ENCODE measurements at places on chromosomes 11 and 22. TPM values are rescaled to one million over a fixed set of nuclear protein-coding genes. Genes with fewer than 3 reads are reported as not detected.

DNA sequence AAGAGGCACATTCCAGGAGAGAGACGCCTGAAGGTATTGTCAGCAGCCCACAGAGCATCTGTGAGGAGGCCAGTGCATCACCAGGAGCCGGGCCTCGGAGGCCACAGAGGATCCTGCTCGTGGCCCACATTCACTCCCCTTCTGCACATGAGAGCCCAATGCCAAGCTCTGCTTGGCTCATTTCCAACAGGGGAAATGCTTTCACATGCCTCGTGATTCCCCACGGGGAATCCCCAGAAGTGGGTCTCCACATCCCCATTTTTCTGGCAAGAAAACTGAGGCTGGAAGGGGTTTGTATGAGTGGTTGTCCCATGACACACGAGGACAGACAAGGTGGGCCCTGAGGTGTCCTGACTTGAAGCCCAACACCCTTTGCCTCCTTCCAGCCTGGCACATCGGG, 34.4 kb downstream of the TP53I11 start:
- no peak overlapping the region for H3K4me3 ChIP-seq
- no peaks in the 10 kb centered on the region for H3K27me3 ChIP-seq

The SC5D gene
- 79.1 TPM for total RNA-seq

DNA sequence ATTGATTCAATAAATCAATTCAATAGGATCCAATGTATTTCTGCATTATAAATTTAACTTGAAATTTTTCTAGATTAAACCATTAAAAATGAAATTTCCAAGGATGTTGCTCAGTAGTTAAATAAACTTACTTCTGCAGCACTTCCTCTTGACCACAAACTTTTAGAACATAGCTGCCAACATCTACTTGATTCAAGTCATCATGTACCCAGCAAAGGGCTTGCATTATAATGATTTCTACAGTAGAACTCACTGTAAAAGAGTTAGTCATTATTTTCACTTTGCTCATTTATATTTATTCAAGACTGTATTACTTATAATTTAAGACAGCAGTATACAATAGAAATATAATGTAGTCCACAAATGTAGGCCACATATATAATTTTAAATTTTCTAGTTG, 59.2 kb downstream of the PIK3C2A start:
- H3K36me3 ChIP-seq, result no peaks in the 10 kb centered on the region
- H3K27me3 ChIP-seq, result no peaks in the 10 kb centered on the region
- no peak overlapping the region for H3K27ac ChIP-seq
- no peak overlapping the region for H3K4me3 ChIP-seq
- no peaks in the 10 kb centered on the region for H3K4me1 ChIP-seq
- no peak for DNase-seq

DNA sequence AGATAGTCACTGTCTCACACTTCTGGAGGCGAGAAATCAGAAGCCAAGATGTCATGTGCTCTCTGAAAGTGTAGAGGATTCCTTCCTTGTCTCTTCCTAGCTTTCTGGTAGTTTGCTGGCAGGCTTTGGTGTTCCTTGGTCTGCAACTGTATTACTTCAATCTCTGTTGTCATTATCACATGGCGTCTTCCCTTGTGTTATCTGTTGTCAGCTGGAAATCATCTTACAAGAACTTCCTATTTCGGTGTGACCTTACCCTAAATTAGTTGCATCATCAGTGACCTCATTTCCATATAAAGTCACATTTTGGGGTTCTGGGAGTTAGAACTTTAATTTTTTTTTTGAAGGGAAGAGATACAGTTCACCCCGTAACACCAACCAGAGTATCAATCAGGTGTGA, 3.3 kb upstream of the LIN7C start:
- no peaks in the 10 kb centered on the region for H3K27me3 ChIP-seq
- no peak for DNase-seq
- no peak overlapping the region for H3K27ac ChIP-seq

DNA sequence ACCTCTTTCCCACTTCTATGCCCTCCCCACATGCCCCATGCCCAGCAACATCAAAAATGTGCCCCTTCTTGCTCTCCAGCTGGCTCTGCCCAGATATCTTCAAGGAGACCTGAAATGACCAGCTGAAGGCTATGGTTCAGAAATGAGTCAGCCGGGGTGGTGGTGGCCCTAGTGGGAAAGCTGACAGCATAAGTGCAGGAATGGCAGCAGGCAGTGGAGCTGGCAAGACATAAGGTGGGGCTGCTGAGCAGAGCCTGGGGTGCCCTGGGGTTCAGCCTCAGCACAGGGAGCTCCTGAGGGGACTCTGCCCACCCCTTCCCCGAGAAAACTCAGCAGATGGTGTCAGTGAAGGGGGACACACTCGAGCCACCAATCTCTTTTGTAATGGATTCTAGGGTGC, 593.4 kb downstream of the BUD13 start:
- no peaks in the 10 kb centered on the region for H3K27me3 ChIP-seq

DNA sequence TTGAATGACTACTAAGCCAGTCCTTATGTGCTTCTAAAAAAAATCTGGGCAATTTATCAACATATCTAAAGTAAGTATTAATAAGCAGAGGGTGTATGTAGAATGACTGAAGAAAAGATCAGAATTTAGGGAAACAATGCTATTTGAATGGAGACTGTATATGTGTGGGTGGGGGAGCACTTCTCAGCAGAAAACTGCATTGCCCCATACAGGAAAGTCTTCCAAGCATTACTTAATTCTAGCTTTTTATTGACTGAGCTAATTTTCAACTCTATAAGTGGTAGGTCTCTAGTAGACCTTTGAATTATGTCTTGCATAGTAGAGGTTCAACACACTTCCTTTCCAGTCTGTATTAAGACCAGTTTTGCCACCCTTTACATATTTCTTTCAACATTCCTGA, 41.7 kb downstream of the CASP12 start:
- H3K4me3 ChIP-seq, result no peak overlapping the region
- no peaks in the 10 kb centered on the region for H3K27me3 ChIP-seq
- DNase-seq, result no peak
- no peaks in the 10 kb centered on the region for H3K36me3 ChIP-seq
- H3K27ac ChIP-seq, result no peak overlapping the region

DNA sequence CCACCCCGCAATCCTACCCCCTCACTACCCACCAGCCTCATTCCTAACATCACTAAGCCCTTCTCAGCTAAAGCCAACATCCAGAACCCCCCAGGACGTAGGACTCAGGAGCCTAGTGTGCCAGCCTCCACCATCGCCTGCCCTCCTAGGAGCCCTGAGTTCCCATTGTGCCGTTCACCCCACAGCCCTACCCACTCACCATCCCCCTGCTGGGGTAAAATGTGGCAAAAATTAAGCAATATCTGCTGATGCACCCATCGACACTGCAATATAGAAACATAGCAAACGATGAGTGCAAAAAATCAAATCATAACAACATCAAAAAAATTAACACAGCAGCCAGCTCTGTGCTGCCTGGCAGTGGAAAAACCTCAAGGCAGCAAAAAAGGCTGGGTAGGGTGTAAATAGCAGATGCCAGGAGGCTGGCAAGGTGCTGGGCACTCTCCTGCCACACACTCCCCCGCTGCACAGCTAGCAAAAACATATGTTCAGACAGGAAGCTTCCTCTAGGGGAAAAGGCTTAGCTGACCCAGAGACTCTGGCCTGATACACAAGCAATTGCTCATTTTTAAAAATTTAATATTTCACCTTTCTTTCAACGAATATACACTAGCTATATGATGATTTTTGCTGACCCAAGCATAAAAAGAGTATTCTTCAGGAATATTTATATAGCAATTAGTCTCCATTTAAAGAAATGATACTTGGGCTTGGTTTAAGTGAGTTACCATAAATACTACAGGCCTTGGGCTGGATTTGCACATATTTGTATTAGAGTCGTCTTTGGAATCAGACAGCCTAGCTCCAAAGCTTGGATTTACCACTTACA, 33.8 kb downstream of the PRDM10 start:
- no peak overlapping the region for H3K27ac ChIP-seq
- no peaks in the 10 kb centered on the region for H3K27me3 ChIP-seq
- no peak overlapping the region for H3K4me3 ChIP-seq
- DNase-seq, result no peak
- peaks cover 31% of the 10 kb centered on the region for H3K4me1 ChIP-seq

- no peaks in the 10 kb centered on the region for H3K4me1 ChIP-seq
- no peaks in the 10 kb centered on the region for H3K36me3 ChIP-seq
- no peak overlapping the region for H3K27ac ChIP-seq
- no peaks in the 10 kb centered on the region for H3K27me3 ChIP-seq
- H3K4me3 ChIP-seq, result no peak overlapping the region
- DNase-seq, result no peak
Observed at GRCh38 chr11:69730500-69730899, 26.7 kb upstream of the FGF19 start.

The GSTT2B gene
- 33.7 TPM for total RNA-seq

DNA sequence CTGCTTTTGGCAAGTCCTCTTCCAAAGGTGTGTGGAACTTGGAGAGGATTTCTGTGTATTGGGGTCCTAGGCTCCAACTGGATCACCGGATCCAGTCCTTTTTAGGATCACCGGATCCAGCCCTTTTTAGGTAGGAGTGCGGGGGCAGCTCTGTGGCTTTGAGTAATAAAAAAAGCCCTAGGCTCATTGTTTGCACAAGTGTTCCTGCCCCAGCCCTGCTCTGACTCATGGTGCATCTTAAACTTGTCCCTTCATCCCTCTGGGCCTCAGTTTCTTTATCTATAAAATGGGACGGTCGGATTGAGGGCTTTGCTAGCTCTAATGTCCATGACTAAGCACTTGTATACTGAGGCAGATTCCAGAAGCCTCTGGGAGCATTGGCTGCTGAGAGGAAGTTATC, 22.7 kb upstream of the CD44 start:
- no peak overlapping the region for H3K27ac ChIP-seq
- H3K27me3 ChIP-seq, result no peaks in the 10 kb centered on the region
- no peak for DNase-seq
- H3K36me3 ChIP-seq, result no peaks in the 10 kb centered on the region
- no peak overlapping the region for H3K4me3 ChIP-seq

DNA sequence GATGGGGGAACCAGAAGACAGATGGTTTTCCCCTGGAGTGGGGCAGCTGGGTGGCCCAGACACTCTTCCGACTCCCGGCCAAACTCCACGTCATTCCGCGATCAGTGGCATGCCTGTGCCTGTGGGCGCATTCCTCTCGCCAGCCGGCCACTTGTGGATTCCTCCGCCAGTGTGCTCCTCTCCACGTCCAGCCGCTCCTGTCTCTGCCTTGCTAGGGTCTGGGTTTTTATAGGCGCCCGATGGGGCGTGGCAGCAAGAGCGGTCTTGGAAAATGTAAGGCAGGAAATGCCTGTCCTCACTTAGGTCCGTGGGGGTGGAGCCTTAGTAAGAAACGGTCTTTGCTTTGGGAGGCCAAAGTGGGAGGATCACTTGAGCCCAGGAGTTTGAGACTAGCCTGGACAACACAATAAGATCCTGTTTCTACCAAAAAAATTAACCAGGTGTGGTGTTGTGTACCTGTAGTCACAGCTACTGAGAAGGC, 81.6 kb upstream of the SEPTIN5 start:
- no peak for DNase-seq
- no peak overlapping the region for H3K27ac ChIP-seq
- H3K4me3 ChIP-seq, result no peak overlapping the region
- H3K36me3 ChIP-seq, result no peaks in the 10 kb centered on the region

The CDCA5 gene
- 7.1 TPM for total RNA-seq

- peaks cover 60% of the 10 kb centered on the region for H3K4me1 ChIP-seq
- DNase-seq, result no peak
- no peaks in the 10 kb centered on the region for H3K36me3 ChIP-seq
- H3K4me3 ChIP-seq, result no peak overlapping the region
- H3K27me3 ChIP-seq, result no peaks in the 10 kb centered on the region
Observed at GRCh38 chr22:30284172-30284571, 5.1 kb downstream of the CASTOR1 start.

The FAM111B gene
- total RNA-seq, result 15.0 TPM

GRCh38 chr22:42688241-42689211, 32.1 kb downstream of the A4GALT start:
- peaks cover 35% of the 10 kb centered on the region for H3K4me1 ChIP-seq
- no peaks in the 10 kb centered on the region for H3K27me3 ChIP-seq

- H3K4me1 ChIP-seq, result peaks cover 5% of the 10 kb centered on the region
- no peak overlapping the region for H3K4me3 ChIP-seq
- H3K27ac ChIP-seq, result peak overlapping the region; percentile 28
- H3K36me3 ChIP-seq, result no peaks in the 10 kb centered on the region
- DNase-seq, result no peak
Observed at GRCh38 chr11:57605028-57605420, 7.5 kb downstream of the SERPING1 start.

DNA sequence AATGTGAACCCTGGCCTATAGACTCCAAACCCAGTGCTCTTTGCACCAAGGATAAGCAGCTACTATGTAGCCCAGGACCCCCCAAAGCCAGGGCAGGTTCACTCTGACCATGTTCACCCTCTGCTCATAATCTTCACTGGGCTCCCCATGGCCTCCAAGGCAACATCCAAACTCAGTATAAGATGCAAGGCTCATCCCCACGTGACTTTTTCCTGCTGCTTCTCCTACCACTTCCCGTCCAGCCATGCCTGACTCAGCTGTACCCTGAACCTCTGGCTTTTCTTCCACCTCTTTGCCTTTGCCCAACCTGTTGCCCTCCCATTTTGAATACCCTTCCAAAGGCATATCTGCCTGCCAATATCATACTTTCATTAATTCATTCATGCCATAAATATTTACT, 27.8 kb downstream of the PDE2A start:
- no peak for DNase-seq
- no peak overlapping the region for H3K4me3 ChIP-seq
- peaks cover 4% of the 10 kb centered on the region for H3K27me3 ChIP-seq
- H3K27ac ChIP-seq, result no peak overlapping the region
- H3K4me1 ChIP-seq, result peaks cover 21% of the 10 kb centered on the region

The ADORA2A gene
- 11.5 TPM for total RNA-seq

DNA sequence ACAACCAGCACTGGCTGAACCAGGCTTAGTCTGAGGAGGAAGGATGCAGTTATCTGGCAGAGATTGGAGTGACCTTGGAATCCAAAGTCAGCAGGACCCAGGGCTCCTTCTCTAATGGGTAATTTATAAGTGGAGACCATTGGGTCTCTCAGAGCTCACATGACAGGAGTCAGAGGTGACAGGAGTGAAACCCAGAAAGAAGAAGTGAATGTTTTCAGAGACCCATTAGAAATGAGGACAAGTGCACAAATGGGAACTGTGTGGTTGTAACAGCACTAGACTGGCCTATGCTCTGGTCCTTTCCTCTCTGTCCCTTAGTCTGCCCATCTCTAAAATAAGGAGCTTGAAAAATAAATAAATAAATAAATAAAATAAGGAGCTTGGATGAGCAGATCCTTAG, 107.4 kb downstream of the SERGEF start:
- H3K27me3 ChIP-seq, result no peaks in the 10 kb centered on the region
- no peak for DNase-seq
- H3K27ac ChIP-seq, result no peak overlapping the region
- no peak overlapping the region for H3K4me3 ChIP-seq
- H3K36me3 ChIP-seq, result no peaks in the 10 kb centered on the region

The FOLR3 gene
- 15.6 TPM for total RNA-seq

DNA sequence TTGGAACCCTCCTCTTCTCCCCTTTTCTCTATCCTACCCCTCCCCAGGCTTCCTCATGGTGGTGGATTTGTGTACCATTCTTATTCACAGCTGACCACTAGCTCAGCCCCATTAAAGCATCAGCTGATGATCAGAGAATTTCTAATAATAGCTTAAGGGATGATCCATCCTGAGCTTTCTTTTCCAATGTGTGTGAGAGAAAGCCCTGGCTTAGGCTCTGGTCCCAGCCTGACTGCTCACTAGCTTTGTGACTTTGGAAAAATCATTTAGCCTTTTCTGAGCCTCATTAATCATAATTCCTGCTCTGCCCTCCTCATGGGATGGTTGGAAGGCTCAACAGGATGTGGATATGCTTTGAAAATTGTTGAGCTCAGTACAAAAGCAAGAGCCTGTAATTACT, 26.3 kb upstream of the CCDC90B start:
- H3K4me1 ChIP-seq, result no peaks in the 10 kb centered on the region
- H3K36me3 ChIP-seq, result no peaks in the 10 kb centered on the region
- H3K4me3 ChIP-seq, result no peak overlapping the region
- no peak for DNase-seq
- H3K27ac ChIP-seq, result no peak overlapping the region
